ENCODE measurements at places on chromosomes 6 and 20.

DNA sequence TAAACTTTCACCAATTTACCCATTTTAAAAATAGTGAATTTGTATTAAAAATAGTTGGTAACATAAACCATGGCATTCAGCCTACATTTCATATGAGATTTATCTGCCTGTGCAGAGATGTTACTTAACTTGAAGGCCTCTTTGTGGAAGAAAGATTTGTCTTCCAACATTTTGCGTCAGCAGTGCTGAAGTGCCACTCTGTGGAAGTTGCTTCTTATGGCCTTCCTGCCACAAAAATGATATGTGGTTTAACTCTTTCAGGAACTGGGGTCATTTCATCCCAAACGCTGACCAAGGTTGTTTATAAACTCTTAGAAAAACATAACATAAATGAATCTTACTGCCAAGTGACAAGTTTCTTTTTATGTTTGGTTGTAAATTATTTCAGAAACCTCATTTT, 246.8 kb downstream of the ARID1B start:
- DNase-seq: no peak

GRCh38 chr6:150680510-150680909, 80.8 kb downstream of the PLEKHG1 start:
- DNase-seq: no peak

DNA sequence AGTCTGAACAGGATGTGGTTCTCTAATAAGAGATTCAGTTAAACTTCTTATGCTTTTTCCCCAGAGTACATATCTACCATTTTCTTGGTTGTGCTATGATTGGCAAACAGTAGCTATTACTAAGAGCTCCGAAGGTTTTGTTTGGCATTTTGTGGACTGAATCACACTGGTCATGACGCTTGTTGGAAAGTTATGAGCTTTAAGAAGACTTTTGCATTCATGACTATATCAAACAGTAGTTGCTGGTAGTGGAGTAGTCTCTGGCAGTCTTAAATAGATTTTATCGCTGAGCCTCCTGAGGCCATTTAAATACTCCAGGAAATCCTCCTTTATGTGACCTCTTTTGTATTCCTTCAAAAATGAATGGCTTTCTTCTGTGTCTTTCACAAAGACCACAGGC, 40.8 kb downstream of the CCDC170 start:
- no peak for DNase-seq

- no peak for DNase-seq
Observed at GRCh38 chr6:157054531-157054979, 268.8 kb downstream of the TMEM242 start.

- DNase-seq: no peak
Observed at GRCh38 chr6:90224196-90224595, 72.4 kb downstream of the BACH2 start.

DNA sequence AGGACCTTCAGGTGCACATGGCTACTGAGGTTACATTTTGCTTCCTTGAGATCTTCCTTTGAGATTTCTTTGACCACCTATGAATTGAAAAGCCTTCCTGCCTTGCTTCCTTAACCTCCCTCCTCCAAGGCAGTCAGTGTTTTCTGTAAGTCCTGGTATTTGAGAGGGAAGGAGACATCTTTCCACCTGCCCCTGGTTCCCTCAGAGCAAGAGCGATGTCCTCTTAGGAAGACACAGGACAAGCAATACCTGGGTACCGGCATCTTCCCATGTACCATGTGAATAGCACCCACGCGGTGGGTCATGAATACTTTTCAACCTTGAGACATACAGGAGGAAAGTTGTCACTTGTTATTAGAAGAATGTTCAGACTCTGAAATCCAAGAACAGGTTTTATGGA, 37.1 kb downstream of the GINS1 start:
- DNase-seq: no peak

DNA sequence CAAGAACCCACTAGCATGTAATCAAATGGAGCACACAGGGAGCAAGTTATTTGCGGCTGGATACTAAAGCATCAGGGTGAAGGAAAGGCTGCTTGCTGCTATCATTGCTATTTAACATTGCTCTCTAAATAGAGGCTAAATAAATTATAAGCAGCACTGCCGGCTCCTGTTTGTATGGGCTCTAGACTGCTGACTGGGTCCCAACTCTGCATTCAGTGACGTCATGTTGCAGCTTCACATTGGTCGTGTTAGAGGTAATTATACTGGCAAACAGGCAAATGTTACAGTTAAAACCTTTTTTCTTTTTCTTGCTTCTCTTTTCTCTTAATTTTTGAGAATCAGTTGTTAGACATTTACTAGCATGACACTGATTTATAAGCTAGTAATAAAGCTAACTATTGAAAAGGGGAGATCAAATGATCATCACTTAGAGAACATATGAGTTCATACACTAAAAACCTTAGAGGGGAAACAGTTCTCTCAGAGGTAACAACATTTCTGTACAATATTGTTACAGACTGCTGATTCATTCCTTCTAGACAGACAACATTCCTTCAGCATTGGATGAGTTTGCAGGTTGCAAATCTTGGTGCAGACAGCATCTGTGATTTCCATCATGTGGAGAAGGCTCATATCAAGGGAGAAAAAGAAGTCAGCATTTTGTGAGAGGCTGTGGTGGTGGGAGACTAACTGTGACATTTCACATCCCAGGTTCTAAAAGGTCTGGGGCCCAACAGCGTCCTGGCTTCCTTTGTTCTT, 15.9 kb downstream of the RFPL4B start:
- no peak for DNase-seq

- no peak for DNase-seq
Observed at GRCh38 chr6:145214570-145214969, 520.8 kb downstream of the EPM2A start.

- no peak for DNase-seq
Observed at GRCh38 chr20:11539450-11539849, 378.2 kb upstream of the BTBD3 start.

GRCh38 chr6:73491377-73491776, 29.5 kb downstream of the EEF1A1 start:
- no peak for DNase-seq

GRCh38 chr20:64119681-64120341, 12.4 kb upstream of the NPBWR2 start:
- peak; percentile 64 for DNase-seq

DNA sequence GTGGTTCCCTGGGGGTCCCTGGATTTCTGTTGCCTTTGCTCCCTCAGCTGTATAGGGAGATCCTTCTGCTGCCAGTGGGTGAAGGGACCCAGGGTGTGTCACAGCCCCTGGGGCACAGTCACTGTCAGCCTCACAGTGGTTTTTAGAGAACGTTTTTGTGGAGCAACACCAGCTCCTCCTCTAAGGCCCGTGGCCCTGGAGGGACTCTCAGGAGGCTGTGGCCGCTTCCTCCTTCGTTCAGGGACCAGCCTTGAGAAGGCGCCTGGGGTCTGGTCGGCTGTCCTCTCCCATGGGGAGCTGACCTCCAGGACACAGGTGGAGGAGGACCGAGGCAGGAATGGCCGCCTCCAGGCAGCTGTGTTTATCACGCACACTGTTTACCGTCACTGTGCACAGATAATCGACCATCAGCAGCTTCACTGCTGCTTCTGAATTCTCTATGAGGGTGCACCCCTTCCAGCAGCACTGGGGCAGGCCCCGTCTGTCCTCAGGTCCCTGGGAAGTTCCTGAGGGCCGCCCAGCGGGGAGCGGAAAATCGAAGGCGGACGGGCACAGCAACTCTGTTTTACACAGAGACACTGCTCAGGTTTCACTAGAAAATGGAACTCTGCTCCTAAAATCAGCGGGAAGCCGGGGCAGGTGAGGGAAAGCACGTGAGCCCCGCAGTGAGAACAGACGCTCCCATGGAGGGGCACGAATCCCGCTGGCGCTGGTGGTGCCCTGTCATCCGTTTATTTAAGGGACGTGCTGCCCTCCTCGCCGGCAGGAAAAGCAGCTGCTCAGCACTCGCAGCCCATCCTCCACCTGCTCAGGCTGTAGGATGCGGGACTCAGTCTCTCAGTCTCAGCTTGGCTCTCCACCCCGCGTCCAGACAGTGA, 10.4 kb upstream of the FRMD1 start:
- no peak for DNase-seq

- peak; percentile 79 for DNase-seq
Observed at GRCh38 chr6:157428427-157429202, 47.6 kb downstream of the ZDHHC14 start.

DNA sequence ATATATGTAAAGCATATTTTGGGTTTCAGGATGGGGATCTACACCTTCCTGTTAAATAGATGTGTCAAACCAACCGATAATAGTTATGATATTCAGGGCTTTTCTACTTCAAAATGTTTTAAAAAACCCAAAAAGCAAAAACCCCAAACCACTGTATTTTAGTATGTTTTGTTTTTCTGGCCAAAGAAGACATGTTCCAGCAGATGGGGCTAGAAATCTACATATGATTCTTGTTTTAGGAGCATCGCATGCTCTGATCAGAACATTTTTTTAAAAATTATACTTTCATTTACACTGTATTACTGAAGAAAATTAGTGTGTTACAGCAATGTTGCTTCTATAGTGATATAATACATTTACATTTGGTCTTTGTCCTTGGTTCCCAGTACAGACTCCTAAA, 11.0 kb downstream of the RMND1 start:
- no peak for DNase-seq

GRCh38 chr20:51162015-51162414, 139.1 kb upstream of the KCNG1 start:
- no peak for DNase-seq

GRCh38 chr6:105596284-105596755, 193.4 kb upstream of the PREP start:
- no peak for DNase-seq

GRCh38 chr20:10079964-10080363, 45.2 kb downstream of the ANKEF1 start:
- DNase-seq: no peak

DNA sequence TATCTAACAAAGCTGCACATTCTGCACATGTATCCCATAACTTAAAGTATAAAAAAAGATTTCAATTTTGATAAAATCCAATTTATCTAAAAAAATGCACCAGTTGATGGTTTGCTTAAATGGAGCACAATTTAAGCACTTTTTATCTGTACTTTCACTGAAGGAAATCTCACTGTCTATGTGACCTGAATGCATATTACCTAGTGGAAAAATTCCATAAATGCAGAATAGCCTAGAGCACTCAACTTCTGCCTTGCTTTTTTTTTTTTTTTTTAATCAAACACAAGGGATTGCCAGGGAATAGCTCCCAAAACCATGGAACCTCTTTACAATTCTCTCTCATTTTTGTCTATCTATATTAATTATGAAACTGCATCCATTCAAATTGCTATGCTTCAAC, 80.4 kb downstream of the RFPL4B start:
- DNase-seq: no peak

GRCh38 chr20:44073011-44073674, 113.8 kb downstream of the JPH2 start:
- peak; percentile 51 for DNase-seq

DNA sequence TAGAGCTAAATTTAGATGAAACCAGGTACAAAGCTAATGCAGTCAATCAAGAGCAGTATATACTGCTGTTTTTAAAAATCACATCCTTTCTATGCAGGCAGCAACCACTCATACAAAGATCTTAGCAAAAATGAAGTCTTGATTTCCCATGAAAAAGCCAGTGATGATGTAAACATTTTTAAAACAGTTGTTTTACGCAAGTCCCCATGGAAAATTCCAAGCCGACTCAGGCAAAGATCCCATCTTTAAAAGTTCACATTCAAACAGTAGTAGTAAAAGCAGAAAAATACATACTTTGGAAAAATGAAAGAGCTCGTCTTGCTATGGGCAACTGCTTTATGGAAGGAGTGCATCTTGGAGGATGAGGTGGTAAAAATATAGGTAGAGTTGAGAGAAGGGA, 84.0 kb downstream of the RCAN2 start:
- DNase-seq: no peak

DNA sequence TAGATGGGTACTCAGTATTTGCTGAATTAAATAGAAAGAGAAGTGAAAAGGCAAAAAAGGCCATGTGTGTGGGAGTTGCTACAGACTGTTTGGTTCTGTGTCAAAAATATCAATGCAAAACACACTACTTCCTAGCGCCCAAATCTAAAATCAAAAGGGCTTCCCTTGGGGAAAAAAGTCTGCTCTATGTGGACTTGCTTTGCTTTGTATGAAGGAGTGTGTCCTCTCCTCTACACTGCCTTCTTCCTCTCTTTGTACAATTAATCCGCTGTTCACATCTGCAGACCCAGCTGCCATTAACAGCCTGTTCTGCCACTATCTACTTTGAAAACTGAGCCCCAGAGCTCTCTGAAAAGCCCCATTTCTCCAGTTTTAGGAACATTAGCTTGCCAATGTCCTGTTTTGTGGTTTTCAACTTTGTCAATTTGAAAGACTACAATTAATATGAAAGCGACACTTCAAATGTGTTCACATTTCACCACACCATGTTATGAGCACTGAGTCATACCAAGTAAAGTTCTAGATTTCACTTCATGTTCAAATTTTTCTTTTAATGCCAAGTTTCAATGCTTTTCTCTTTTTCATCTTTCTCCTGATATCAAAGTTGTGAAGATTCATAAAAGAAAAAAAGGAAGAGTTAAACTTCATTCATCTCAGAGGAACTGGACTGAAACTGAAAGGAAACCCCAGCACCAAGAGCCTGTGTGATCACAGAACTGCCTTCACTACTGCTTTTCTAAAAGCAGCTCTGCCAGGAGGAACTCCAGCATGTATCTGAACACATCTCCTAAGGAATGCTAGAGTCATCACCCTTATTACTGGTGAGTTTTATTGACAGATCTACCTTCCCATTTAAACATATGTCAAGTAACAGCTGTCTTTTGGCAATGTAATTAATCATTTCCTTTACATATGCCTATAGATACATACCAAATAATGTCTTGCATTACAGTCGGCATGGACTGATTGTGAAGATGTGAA, 102.6 kb downstream of the KIF13A start:
- DNase-seq: no peak

DNA sequence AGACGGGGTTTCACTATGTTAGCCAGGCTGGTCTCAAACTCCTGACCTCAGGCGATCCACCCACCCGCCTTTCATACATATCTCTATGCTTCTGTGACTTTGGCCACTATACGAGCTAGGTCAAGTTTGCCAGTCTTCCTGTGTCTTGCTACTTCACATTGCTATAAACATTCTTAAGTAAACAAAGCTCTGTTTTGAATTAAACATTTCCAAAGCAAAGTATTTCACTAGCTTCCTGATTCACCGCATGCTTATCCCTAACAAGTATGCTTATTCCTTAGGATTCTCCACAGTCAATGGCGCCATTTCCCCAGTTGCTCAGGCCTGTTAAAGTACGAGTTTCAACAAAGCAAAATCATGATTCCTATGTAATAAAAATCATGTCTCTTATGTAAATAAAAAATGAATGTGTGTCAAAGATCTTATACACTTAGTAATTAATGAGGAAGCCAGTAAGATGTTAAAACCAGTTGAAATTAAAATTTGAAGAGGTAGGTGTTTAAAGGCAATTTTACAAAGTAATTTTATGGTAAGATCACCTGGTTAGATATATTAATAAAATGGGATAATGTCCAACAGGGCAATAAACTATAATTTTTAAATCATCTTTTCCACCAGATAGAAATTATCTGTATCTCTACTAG, 88.5 kb downstream of the PRKN start:
- DNase-seq: no peak

GRCh38 chr20:35091816-35092523, 637 bp downstream of the TRPC4AP start:
- DNase-seq: peak; percentile 65

GRCh38 chr6:53939830-53940229, 145.0 kb downstream of the LRRC1 start:
- DNase-seq: no peak

- no peak for DNase-seq
Observed at GRCh38 chr20:19341348-19342053, 129.1 kb downstream of the SLC24A3 start.

GRCh38 chr6:148745926-148746325, 904 bp upstream of the UST start:
- DNase-seq: no peak

All from activated CD8-positive, alpha-beta memory T cell treated with anti-CD3 and anti-CD28 coated beads, Interleukin-2, amount 50 U/mL, for 48 hours (primary cell).